ENCODE measurements at places on chromosomes 12 and 14. TPM values are rescaled to one million over a fixed set of nuclear protein-coding genes. Genes with fewer than 3 reads are reported as not detected.

- DNase-seq = no peak
These were observed 52.3 kb downstream of the IPO8 start for GRCh38 chr12:30643366-30643765.

Gene CATSPERB
- total RNA-seq = not detected

Gene DLK1
- total RNA-seq = 3.5 TPM

- no peak for DNase-seq
These were observed 7.6 kb downstream of the EVL start for GRCh38 chr14:100072783-100073346.

DNA sequence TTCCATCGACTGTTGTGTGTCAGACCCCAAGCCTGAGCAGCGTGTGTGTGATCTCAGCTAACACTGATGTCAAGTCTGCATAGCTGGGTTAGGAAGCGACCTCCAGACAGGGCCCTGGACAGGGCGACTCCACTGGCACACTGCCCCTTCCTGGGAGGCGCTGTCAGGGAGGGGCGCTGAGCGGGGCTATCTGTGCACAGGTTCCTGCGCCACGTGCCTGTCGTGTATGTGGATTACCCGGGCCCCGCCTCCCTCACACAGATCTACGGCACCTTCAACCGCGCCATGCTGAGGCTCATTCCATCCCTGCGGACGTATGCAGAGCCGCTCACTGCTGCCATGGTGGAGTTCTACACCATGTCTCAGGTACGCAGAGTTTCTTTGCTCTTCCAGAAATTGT lies 53.9 kb downstream of the DYNC1H1 start:
- no peak for DNase-seq

Gene TMEM30B
- not detected for total RNA-seq

Gene PAX9
- total RNA-seq = not detected

GRCh38 chr12:109987615-109988014 lies 8.6 kb downstream of the GIT2 start:
- no peak for DNase-seq

Gene RIPK3
- total RNA-seq = 0.66 TPM

GRCh38 chr14:79037106-79037505 lies 866.9 kb downstream of the NRXN3 start:
- no peak for DNase-seq

DNA sequence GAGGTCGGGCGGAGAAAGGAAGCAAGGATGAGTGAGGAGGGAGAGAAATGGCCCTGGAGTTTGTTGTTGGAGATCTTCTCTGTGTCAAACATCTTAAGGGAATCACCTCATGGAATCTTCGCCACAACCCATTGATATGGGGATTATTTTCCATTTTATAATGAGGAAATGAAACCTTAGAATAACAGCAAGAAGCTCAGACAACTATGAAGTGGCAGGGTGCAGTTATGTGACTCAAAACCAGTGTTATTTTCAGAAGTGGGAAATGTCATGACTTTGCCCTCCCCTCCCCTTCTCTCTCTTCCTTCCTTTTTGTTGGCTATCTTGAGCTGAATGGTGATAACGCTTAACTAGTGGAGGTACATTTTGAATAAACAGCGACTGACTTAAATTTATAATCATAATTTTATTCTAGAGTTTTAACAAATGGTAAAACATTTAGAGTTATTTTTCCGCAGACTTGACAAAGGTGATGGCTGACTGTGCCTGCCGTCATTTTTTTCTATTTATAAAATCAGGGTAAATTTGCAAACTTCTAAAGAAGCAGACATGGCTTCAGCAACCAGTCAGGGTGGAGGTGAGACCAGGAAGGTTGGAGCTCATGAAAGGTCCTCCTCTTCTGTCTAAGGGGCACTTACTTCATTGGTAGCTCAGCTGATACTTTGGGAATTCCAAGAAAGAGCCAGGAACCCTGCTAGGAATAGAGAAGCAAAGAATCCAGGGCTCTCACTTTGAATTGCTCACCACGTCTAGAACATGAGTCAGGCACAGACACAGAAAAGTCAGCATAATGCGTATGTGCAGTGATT lies 232.4 kb downstream of the RGS6 start:
- DNase-seq = no peak

Gene PLEK2
- not detected for total RNA-seq

DNA sequence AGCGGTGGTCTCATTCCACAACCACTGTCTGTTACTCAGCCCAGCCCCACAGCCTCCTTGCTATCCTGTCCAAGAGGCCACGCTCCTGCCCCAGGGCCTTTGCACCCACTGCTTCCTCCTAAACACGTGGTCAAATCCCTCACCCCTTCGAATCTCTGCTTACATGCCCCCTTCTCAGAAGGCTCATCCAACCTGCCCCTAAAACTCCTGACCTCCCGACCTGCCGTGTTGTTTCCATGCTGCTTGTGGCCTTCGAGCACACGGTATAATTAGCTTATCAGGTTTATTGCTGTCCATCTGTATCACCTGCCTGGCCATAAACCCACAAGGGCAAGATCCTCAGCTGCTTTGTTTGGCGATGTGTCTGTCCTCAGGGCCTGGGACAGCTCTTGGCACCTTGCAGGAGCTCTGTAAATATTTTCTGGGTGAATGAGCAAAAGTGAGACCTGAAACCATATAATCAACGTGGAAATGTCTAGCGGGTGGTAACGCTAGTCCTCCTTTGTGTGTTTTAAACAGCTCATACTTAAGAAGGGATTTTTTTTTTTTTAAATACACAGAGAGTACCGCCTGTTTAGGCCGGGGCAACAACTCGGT lies 36.0 kb downstream of the SCARB1 start:
- no peak for DNase-seq

Measured in gastrocnemius medialis (tissue), 4 donors.